ENCODE measurements at places on chromosomes 2 and 18. TPM values are rescaled to one million over a fixed set of nuclear protein-coding genes. Genes with fewer than 3 reads are reported as not detected.

GRCh38 chr18:54767098-54767497 is 61.2 kb upstream of the RAB27B start:
- no peak for DNase-seq

- no peak for DNase-seq
Measured at GRCh38 chr2:207599636-207600035, 25.6 kb downstream of the METTL21A start.

DNA sequence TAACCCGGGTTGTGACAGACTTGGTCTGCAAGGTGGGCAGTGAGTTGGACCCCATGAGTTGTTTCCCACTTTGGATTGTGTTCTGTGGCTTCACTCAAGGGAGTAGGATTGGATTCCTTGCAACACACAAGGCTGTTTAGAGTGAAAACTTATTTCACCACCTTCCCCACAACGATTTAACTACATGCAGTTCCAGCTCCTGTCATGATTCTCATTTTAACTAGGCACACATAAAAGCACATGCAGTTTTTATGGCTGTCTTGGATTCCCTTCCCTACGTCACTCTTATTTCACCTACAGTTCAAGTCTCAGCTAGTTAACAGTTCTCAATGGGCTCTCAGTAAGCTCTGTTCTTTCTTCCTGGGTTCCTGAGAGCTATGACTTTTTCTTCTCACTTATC is 15.9 kb downstream of the EFEMP1 start:
- no peak for DNase-seq

GRCh38 chr2:138648606-138649005 is 131.6 kb downstream of the NXPH2 start:
- DNase-seq = no peak

Gene KHK
- 5.3 TPM for total RNA-seq

Gene LBX2
- not detected for total RNA-seq

Gene FBXO15
- not detected for total RNA-seq

Measured in uterus (tissue), 4 donors.